ENCODE measurements at places on chromosomes 1 and 21.

DNA sequence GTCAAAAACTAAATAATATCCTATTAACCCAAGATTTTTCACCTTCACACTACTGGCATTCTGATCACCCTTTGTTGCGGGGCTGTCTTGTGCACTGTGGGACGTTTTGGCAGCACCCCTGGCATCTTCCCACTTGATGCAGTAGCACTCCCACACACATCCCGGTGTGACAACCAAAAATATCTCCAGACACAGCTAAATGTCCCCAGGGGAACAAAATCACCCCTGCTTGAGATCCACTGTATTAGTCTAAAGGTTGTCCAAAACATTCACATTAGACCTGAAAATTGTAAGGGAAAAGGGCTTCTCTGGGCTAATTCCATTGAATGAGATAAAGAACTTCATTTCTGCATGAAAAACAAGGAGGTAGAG, 37.8 kb downstream of the PLEKHO1 start:
- peak; percentile 24 for DNase-seq

DNA sequence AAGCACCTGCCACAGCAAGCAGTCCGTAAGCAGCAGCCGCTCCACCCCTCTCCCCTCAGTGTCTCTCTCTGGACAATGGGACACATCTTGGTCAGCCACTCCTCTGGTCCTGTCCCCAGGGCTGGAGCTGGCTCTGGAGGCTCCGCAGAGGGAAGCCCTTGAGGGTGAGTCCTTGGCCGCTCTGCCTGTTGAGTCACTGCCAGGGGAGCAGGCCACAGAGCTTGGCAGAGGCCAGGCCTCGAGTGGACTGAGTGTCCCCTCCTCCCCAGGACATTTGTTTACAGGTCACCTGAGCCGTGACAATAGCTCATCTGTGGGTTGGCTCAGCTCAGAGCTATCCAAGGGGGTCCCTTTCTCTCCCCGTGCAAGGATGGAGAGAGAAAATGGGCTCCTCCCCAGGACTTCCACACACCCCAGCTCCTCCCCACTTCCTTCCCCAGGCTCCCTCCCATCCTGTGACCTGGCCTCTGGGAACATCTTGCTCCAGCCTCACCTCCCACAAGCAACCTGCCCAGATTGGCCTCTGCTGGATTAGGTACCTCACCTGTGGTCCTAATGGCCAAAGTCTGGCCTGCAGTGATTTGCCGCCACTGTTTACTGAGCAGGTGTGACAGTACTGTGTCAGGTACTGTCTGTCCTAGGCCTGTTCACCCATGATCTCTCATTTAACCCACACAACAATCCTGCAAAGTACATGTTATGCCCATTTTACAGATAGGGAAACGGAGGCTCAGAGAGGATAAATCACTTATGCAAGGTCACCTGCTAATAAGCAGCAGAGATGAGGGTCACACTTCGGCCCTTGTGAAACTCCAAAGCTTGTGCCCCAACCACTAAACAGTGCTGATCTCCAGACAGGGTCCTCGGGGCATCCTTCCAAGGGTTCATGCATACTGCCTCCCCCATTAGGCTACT, 4.8 kb downstream of the FAM131C start:
- no peak for DNase-seq

DNA sequence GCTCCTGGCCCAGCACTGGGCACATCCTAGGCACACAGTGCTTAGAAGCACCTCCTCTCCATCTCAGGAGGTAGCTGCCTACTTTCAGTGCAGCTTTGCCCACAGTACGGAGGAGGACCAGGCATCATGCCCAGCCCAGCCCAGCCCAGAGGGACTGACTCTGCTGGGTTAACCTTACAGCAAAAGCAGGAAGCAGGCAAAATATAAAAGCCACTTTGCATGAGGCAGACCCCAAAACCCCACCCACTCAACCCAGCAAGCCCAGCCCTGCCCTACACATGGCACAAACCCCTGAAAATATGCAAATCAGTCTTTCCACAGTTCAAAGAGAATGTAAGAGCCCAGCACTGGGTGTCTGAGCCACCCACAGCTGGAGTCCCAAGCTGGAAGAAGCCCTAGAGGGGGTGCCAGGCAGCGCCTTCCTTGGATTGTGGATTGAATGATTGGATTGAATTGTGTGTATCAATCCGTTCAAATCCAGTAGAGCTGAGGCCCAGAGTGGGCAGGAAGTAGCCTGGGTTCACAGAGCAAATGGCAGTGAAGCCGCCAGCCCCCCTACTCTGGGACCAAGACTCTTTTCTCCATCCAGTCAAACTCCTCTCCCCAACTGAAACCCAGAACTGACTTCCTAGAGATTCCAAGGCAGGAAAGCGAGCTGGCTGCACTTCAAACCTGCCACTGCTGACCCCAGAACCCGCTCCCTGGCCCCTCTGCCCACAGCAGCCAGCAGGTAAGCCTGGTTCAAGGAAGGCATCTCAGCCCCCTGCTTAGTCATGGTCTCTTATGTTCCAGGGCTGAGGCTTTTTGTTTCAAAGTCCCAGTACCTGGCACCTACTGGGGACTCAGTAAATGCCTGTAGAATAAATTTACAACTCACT, 117.7 kb downstream of the LACTBL1 start:
- DNase-seq = no peak

DNA sequence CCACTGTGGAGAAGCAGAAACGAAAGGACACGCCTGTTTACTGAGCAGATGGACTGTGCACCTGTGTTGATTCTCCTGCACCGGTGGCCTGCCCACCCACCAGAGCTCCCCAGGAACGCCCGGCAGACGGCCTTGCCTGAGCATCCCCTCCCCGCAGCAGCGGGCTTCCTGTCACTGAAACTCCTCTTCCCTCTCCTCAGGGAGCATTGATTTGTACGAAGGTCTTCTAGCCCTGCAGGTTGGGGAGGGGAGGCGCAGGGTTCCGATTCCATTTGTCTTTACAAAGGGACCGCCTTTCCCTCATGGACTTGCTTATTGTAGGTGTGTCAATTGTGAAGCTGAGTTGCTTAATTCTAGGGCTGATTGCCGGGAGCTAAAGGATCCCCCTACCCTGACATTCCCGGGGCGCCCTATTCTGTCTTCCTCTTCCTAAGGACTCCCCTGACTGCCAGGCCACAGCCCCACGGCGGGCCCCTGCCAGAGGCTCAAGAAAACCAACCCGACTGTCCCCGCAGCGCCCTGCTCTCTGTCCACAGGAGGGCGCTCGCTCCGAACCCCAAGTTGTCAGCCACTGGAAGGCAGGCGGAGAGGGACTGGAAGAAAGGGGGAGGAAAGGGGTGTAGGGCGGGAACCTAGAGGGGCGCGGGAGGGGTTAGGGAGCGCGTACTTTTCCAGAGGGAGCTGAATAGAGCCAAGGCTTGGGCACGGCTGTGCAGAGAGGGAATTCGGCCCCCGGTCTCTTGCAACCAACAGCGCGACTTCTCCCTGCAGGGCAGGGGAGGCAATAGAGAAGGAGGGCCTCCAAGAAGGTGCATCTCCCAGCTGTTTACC, 2.8 kb downstream of the S100A6 start:
- peak; percentile 91 for DNase-seq

DNA sequence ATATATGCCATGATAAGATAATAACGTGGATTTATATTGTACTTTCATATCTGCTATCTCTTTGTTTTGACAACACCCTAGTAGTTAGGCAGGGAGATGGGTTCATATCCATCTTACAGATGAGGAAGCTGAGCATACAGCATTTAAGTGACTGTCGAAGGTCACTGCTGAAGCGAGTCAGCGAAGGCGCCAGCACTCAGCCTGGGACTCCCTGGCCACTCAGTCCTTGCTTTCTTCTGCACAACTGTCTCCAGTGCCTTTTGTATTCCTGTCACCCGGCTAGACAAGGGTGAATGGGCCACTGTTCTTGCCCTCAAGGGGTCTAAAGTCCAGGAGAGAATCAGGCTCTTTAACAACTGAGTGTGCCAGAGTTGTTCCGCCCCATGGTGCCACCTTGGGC, 3.1 kb downstream of the ARHGEF10L start:
- DNase-seq = no peak

DNA sequence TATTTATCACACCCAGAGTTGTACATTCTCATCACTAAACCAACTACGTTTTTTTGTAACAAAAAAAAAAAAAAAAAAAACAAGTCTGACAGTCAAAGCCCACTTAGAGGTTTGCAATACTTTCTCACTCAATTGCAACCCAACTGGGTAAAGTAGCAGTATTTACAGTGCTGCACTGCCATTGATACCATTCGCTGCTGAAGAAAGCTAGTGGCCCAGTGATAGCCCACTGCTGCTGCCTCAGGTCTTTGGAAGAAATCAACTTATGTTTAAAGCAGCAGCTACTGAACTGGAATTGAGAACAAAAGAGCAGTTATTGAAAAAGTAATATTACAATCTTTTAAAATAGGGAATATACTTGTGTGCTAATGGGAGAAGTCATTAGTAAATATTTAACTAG, 2.7 kb downstream of the HNRNPU start:
- no peak for DNase-seq

GRCh38 chr1:228278432-228278941, 70.6 kb downstream of the OBSCN start:
- DNase-seq = peak; percentile 7

DNA sequence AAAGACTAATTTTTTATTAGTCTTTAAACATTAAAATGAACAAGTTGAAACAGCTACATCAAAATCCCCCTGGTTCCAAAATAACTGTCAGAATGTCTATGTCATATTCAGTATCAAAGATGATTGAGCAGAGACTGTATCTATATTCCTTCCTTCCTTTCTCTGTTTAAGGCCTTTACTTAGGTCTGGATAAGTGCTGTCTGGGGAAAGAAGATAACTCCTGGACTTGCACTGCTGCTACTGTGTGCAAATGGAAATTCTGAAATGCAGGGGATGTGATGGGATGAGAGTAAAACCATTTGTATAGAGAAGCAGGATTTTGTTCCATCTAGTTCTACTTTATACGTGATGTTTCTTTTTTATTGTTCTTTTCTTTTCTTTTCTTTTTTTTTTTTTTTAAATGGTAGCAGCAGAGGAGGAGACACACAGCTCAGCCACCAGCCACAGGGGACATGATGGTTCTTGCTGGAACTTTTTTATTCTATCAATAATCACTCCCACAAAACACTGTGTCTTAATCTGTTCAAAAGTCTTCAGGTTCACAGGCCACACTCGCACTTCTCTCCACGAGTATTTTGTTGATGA, 33.6 kb upstream of the FOXE3 start:
- DNase-seq = no peak

- no peak for DNase-seq
Observed at GRCh38 chr1:64664299-64664698, 80.6 kb upstream of the RAVER2 start.

- no peak for DNase-seq
Observed at GRCh38 chr1:76764638-76765454, 102.4 kb upstream of the ST6GALNAC5 start.

DNA sequence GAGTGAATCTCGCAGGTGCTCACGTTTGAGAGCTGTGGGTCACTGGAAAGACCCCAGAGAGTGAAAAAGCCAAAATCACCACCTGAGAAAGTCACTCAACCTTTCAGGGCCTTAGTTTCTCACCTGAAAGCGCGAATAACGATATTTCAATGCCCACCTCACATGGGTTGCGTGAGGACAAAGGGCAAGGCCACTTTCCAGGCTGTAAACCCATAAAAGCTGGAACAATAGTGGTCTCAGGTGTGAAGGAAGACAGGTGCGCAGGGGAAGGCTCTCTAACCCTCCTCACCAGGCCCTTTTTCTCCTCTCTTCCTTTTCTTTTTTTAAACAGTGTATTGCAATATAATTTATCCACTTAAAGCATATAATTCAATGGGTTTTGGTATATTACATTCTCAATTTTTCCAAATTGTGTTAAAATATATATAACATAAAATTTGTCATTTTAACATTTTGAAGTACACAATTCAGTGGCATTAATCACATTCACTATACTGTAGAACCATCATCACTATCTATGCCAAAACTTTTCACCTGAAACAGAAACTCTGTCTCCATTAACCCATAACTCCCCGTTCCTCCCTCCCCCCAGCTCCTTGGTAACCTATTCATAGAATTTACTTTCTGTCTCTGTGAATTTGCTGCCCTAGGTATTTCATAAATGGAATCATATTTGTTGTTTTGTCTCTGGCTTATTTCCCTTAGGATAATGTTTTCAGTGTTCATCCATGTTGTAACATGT, 118.4 kb upstream of the TNR start:
- no peak for DNase-seq

- DNase-seq = no peak
Observed at GRCh38 chr1:31214316-31215064, 25.2 kb downstream of the NKAIN1 start.

DNA sequence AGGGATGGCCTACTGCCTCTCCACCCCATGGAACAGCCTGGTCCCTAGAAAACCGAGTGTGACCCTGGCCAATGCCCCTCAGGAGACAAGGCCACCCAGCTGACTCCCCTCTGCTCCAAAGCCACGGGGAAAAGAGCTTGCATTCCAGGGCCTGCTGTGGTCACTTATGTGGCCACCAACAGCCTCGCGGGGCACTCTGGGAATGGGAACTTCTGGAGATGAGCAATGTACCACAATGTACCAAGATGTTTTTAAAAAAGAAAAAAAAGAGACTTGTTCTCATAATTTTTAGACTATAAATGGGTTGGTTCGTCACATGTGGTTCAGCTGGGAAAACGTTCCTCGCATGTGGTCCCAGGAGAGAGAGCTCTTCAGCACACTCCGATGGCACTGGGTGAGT, 62.8 kb downstream of the SLC66A1 start:
- no peak for DNase-seq

DNA sequence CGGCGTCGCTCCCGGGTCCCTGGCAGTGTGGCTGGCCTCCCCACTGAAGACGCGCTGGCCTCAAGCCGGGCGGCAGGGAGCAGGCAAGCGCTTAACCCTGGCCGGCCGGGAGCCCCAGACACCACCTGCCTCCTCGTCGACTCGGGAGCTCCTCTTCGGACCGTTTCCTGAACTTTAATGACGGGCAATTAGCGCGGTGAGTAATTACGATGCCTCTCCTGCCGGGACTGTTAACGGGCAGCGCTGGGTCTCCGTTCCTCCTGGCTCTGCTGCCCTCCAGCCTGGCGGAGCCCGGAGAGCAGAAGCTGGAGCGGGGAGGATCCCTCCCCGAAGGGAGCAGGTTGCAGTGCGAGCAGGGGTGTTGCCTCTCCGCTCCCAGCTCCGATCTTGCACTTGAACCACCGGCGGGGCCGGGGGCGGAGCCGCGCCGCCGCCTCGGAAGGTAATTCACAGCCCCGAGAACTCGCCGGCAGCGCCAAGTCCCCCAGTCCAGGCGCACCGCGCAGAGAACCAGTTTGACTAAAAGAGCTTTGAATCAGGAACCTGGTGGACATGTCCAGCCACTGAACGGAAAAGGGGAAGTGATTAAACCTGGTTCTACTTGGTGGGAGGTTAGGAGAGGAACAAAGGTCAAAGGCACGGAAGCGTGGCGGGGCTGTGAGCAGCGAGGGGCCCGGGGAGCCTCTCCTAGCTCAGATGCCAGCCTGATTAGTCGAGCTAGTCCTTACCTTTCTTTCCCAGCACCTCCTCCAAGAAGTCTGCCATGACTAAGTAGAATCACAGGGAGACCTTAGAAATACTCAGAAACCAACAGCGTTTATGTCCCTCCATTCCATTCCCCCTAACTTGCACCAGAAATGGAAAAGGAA, 18.3 kb upstream of the PLEKHA6 start:
- peak; percentile 70 for DNase-seq

DNA sequence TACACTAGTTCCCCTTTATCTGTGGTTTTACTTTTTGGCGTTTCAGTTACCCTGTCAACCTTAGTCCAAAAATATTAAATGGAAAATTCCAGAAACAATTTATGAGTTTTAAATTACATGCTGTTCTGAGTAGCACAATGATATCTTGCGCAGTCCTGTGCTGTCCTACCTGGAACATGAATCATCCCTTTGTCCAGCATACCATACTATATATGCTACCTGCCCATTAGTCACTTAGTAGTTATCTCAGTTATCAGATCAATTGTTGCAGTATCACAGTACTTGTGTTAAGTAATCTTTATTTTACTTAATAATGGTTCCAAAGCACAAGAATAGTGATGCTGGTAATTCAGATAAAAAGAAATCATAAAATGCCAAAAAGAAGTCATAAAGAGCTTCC, 52.7 kb downstream of the AGBL4 start:
- DNase-seq = no peak
